Mesenchymal stem cell (in vitro differentiated cells and primary cell): ENCODE measurements at places on chromosomes 1 and 21.

DNA sequence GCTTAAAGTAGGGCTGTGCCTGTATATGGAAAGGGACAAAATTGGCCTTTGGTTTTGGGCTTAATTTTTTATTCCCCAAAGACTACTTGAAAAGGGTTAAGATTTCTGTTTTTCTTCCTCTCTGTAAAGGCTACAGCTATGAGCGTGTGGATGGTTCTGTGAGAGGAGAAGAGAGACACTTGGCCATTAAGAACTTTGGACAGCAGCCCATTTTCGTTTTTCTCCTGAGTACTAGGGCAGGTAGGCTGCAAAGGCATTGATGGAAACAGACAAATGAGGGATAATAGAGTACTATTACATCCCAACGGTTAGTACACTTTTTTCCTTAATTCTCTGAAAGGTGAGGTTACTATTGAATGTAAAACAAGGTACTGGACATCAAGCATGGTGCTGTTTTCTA, 29.6 kb downstream of the CHD1L start:
- DNase-seq = no peak

DNA sequence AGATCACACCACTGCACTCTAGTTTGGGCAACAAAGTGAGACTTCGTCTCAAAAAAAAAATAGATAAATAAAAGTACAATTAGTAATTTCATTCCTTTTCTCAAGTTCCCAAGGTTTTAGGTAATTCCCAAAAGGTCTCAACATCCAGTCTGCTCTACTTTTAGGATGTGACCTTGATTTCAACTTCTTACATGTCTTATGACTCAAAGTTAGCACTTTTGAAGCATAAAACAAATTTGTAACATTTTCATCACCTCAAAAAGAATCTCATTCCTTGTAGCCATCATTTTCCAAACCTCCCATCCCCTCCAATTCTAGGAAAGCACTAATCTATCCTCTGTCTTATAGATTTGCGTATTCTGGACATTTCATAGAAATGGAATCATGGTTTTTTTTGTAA, 32.2 kb downstream of the SNX27 start:
- DNase-seq = no peak

GRCh38 chr1:161192476-161193465, 6.1 kb downstream of the ADAMTS4 start:
- DNase-seq = peak; percentile 77

DNA sequence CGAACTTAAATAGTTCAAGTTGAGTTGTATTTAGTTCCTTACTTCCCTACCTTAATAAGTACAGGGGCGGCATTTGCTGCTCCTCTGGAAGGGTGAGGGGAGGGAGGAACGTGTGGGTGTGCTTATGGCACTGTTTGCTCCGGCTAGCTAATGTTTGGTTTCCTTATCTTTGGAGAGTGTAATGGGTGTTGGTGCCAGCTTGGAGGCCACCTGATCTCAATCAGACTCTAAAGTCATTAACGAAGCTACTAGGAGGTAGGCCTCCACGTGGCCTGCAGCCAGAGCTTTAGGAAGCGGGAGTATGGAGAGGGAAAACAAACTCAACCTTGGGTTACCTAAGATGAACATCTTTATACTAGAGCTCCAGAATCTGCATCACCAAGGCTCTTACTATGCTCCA, 43.0 kb upstream of the RAP1A start:
- DNase-seq = no peak

GRCh38 chr1:180188091-180188506, 33.4 kb downstream of the QSOX1 start:
- peak; percentile 64 for DNase-seq

GRCh38 chr1:36966242-36966641, 68.1 kb downstream of the GRIK3 start:
- DNase-seq = no peak

DNA sequence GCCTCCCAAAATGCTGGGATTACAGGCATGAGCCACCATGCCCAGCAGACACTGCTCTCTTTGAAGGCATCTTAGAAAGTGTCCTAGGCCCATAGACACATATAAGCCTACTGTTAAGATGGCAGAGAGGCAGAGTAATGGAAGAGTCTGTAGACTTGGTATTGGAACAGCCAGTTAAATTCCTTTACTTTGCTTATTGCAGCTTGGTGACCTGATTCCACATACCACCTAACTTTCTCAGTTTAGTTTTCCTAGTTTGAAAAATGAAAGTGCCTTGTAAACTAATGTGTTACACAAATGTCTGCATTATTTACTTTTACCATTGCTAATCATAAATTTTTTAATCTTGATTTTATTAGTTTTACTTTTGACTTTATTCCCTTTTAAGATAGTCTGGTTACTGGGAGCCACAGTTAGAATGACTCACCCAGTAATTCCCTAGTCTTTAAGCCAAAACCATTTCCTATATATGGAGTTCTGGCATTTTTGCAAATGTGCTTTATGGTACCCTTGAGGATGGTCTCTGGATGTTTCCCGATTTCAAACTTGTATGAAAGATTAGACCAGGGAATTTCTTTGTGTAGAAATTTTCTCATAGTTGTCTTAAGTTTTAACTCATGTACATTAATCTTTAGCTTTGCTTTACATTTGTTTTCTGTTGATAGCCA, 6.4 kb downstream of the SMAP2 start:
- DNase-seq = peak; percentile 63

- DNase-seq = no peak
Observed at GRCh38 chr1:45643321-45643720, 19.5 kb upstream of the CCDC17 start.

GRCh38 chr1:197213193-197213592, 54.9 kb upstream of the CRB1 start:
- no peak for DNase-seq

DNA sequence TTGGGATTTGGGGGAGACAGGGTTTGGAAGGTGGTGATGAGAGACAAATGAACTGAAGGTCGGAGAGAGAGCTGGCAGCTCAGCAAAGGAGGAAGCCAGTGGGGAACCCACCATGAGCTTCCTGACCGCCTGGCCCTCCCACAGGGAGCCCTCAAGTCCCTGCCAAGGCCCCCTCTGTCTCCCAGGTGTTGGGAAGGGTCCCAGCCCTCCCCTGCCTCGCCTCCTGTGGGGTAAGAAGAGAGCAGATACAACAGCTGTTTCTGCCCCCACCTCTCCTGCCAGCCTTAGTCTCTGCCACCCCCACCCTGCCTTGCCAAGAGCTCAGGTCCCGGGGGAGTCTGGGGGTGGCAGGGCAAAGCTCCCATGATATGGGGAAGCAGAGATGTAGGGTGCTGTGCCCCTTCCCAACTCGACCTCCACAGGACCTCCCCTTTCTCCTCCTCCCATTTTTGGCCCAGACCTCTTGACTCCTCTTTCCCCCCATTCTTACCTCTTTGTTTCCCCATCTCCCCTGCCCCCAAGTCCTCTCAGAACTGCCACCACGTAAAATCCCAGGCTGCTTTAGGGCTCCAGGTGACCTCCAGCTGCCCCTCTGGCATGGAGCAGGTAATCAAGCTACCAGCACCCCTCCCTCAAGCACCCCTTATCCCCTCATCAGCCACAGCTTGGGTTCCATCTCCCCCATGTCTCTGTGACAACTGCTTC, 556 bp downstream of the S100A1 start:
- no peak for DNase-seq

- no peak for DNase-seq
Observed at GRCh38 chr1:30728340-30728739, 5.0 kb upstream of the MATN1 start.

GRCh38 chr1:116409751-116410191, 36.7 kb downstream of the ATP1A1 start:
- no peak for DNase-seq

DNA sequence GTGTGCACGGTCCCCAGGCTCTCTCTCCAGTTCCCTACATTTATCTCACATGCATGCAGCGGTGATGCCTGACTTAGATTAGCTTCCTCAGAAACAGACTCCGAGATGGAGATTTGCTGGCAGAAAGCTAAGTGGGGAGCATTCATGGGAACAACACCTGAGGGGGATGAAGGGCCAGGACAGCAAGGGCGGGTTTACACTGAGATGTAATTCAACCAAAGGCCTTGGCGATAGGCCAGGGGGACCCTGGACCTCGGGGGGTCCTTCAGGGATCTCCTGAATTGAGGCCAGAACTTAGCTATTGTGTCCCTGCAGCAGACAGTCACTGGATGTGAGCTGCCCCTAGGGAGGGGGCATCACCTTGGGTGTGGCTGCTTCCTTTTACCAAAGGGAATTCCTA, 246.1 kb upstream of the CSF3R start:
- no peak for DNase-seq

DNA sequence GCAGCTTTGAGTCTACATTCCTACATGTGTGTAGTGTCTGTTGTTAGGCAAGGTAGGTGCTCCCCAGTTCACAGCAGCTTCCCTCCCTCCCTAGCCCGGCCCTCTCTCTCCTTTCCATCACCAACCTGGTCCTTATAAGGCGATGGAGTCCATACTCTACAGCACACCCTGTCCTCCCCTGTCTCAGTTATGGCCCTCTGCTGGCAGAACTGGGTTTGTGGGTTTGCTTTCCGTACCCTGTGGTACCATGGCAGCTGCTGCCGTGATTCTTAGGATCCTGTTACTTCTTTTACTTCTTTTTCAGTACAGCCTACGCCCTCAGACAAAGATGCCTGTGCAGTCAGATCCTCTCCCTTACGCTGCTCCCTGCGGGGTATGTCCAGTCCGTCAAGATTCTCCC, 31.7 kb downstream of the AK5 start:
- peak; percentile 28 for DNase-seq

DNA sequence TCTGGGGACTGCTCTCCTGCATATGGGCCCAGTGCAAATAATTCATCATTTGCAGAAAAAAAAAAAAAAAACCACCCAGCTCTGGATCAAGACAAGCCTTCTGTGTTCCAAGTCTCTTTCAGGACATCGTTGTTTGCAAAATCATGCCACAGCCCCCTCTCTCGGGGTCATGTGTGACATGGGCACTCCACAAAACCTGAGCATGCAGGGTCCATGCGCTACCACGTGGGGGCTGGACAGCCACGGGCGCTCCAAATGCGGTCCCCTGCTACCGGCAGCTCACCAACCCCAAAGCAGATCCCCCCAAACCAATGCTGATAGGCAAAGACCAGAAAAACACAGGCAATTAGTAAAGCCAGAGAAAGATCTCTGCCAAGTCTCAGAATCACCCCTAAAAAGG, 17.6 kb downstream of the NPHP4 start:
- no peak for DNase-seq

GRCh38 chr1:78651241-78651640, 1.6 kb downstream of the IFI44 start:
- no peak for DNase-seq

- DNase-seq = peak; percentile 90
Observed at GRCh38 chr1:109198043-109198695, 15.5 kb upstream of the SARS1 start.

- peak; percentile 37 for DNase-seq
Observed at GRCh38 chr1:179036844-179037465, 11.3 kb downstream of the FAM20B start.

DNA sequence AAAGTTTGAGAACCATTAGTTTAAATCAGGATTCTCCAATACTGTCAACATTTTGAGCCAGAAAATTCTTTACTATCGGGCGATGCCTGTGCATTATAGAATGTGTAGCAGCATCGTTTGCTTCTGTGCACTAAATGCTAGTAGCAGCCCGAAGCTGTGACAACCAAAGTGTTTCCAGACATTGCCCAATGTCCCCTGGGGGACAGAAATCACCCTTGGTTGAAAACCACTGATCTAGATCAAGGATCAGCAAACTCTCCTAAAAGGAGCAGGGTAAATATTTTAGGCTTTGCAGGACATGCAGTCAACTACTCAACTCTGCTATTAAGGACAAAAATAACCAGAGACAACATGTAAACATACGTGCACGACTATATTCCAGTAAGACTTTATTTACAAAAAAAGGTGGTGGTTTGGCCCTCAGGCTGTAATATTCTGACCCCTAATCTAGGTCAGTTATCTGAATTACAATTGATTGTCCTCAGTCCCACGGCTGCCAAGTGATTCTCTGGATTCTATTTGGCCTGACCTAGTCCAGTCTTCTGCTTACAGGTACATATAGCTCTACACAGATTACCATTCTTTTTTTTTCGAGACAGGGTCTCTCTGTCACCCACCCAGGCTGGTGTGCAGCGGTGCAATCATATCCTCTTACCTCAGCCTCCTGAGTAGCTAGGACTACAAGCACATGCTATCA, 10.6 kb downstream of the FAF1 start:
- DNase-seq = no peak

- DNase-seq = no peak
Observed at GRCh38 chr21:36698981-36699545, at the start of gene SIM2. Gene SIM2 (plus strand): TSS chr21:36699115. CDS start chr21:36699747, 632 bp downstream.

DNA sequence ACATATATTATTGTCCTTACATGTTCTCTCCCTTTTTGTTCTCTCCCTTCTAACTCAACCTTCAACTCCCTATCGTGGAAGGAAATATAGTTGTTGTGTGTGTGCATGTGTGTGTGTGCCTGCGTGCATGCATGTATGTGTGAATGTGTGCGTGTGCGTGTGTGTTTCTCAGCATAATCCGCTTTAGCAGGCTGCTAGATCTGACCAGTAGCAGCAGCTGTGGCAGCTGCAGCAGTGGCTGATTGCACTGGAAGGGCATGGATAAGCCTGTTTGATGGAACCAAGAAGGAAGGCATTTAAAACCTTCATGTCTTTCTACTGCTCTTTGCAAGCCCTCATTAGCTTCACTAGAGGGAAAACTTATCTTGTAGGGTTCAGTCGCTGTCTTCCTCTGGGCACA, 65.6 kb upstream of the IRF2BP2 start:
- DNase-seq = no peak

DNA sequence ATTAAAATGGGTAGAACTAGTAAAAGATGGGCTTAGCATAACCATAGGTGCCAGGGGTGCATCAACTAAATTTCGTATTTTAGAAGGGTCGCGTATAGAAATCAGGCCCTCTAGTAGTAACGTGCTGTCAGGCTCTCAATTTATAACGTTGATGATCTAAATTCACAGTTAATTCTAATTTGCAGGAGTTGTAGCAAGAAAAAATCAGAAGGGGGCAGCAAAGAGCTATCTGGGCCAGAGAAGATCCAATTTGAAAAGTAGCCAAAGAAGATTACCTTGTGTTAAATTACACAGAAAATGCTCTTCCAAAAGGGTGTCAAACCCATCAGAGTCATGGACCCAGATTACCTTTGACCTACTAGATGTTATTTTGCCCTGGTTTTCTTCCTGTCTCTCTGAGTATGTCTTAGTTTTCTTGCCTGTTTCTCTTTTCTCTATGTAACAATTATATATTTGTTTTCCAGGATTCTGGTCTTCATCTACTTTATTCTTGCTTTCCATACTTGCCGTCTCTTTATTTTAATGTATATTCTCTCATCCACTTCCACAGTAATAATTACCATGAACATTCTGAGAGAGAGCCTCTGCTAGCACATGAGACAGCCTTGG, 1030.9 kb downstream of the AMY1C start:
- DNase-seq = peak; percentile 30

- DNase-seq = peak; percentile 65
Observed at GRCh38 chr1:154765970-154766369, 104.1 kb downstream of the KCNN3 start.

DNA sequence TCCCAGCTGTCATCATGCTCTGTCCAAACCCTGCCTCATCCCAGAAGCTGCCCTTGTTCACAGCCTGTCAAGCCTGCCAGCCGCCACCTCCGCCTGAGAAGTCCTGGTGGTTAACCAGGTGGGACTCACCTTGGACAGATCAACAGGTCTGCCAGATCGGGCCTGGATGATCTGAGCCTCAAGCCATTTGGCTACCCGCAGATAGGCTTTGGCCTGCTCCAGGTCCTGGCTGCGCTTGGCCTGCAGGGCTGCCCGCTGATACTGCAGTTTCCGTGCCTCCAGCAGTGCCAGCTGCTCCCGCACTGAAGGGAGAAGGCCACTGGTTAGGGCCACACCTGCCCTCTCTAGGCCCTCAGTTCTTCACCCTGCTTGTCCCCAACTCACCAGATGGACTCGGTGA, 8.6 kb downstream of the CC2D1B start:
- no peak for DNase-seq
